ENCODE measurements at places on chromosomes 7 and 10.

GRCh38 chr10:43942096-43942850 is 293.6 kb upstream of the ZNF32 start:
- DNase-seq, result no peak

DNA sequence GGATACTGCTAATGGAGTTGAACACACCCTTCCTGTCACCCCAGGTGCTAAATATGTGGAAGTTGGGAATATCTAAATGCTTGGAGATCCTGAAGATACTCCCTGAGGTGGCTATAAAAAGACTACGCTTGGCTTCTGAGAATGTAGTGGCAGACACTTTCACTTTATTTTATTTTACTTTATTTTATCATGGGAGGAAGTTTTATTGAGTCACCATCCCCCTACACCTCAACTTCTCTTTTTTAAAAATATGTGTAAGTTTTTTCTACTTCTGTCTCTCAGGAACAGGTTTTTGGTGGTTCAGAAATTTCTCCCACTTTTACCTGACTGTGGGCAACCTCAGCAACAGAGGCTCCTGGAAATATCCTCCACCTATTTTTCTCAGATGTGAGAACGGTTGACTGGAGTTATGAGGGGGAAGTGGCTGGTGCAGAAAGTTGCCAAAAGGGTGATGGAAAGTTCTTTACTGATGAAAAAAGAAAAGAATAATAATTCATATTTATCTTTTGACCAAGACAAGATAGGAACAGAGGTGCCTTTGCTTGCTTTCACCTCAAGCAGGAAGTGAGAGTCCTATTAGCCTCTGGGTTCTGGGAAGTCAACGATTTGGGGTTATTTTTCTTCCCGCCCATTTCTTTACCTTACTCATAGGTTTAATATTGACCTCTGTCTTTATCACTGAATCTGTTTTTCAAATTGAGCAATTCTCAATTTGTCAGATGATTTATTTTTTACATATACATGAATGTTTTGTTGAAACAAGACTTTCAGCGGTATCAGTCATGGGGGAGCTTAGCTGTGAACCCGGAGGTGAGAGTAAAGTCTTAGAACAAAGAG is 103.6 kb downstream of the AHR start:
- DNase-seq, result no peak

- DNase-seq, result no peak
Measured at GRCh38 chr7:37354656-37355131, 94.0 kb downstream of the ELMO1 start.

DNA sequence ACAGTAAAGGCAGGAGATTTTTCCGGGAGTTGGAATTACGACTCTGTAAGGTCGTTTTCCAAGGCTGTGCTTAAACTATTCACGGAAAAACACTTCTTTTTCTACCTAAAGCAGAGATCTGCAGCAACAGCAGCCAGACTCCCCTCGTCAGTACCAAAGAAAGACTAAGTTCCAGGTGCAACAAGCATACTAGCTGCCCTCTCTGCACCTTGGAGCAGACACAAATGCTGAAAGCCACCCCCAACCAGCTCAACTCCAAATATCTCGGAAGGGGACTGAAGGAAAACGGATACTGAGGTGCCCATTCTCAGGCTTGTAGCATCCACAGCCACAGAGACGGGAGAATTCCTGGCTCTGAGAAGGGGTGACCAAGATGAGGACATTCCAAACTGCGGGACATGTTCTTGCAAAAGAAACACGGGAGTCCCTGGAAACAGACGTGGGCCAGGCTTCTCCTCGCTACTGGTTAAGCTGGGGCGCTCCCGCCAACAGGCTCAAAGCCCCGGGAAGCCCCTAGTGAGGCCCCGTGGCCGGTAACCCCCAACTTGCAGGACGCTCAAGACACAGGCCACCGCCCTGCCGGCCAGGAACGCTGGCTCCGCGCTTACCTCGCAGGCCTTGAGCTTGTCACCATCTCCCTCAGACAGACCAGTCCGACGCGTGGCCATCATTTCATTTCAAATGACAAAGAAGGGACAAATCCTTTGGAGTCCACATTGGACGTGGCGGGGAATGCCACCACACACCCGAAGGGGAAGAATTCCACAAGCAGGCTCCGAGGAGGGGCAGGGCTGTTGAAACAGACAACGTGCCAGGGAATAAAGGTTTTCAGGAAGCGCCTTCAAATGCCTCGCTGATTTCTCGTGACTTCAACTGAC is 2.2 kb downstream of the ARHGAP21 start:
- DNase-seq, result no peak

DNA sequence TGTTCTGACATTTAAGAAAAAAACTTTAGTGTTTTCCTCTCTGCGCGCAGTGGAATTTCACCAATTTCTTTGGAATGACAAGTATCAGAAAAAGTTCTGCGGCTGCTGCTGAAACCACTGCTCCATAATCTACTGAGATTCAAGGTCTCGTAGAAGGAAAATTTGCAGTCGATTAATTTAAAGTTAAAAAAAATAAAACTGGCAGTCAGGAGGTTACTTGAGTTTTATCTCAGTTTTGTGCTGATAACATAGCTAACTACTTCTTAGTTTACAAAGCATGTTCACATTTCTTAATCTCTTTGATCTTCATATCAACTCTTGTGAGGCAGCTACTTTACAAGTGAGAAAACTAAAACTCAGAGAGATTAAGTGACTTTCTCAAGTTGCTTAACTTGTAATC is 18.2 kb upstream of the CALD1 start:
- DNase-seq, result no peak

- no peak for DNase-seq
Measured at GRCh38 chr7:133754708-133755107, 372.4 kb upstream of the LRGUK start.

GRCh38 chr7:77184990-77185389 is 14.6 kb downstream of the FGL2 start:
- no peak for DNase-seq

Data from anterior cingulate cortex (tissue), 58 donors.